ENCODE measurements at places on chromosomes 3 and 15.

DNA sequence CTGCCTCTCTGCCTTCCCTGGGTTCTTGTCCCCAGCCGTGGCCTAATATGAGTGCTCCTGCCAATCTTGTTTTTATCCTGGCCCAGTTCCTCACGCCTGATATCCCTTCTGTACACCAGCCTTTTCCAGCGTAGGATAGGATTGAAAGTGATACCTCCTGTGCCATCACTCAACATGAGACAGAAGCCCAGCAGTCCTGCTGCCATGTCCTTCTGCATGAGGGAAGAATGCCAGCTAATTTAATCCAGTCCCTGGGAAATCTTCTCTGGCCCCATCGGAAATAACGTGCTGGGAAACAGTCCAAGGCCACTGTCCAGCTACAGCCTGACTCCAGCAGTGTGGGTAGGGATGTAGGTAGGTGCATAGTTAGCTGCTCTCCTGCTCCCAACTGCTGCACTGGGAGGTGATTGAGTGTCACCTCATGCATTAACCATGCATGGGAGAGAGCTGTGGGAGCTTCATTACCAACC is 92.0 kb upstream of the TPM1 start:
- no peak for ATAC-seq

- no peak for ATAC-seq
These were observed 5.2 kb downstream of the HTR3C start for GRCh38 chr3:184058029-184058428.

- ATAC-seq = no peak
These were observed 42.5 kb downstream of the SETD2 start for GRCh38 chr3:47121409-47121808.

DNA sequence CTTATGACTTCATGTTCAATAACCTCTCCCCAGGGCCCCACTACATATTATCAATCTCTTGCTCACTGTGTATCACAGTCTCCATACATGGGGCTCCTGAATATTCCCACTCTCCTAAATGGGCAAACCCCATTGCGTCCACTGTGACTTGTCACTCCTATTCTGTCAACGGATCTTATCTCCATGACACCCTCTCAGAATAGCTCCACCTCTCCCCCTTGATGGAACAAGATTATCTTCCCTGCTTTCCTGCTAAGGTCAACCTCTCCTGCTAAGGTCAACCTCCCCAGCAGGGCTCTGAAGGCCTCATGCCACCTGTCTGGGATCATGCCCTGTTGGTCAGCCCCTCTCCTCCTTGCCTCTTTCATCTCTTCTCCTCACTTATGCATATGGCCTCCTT is 1.8 kb downstream of the CLDN18 start:
- no peak for ATAC-seq

DNA sequence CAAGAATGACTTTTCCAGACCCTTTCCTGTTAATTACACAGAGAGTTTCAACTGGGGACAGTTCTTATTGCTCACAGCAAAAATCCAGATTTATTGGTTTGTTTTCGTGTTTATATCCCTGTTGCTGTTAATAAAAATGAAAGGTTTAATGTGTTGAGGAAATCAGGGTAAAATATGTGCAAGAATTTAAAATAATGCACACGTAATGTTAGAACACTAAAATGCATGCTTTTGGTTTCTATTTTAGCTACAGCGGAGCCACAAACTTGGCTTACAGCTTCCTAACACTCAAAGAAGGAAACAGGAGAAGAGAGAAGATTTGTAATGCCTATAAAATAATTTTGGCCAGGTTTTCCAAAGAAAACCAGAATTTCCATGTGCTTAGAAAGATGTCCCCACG is 62.7 kb downstream of the CASR start:
- no peak for ATAC-seq

- no peak for ATAC-seq
These were observed 15.8 kb downstream of the WNT7A start for GRCh38 chr3:13863965-13864595.

GRCh38 chr3:16399473-16399872 is 114.0 kb downstream of the RFTN1 start:
- no peak for ATAC-seq

- no peak for ATAC-seq
These were observed 805 bp upstream of the SEC22C start for GRCh38 chr3:42582474-42583070.

- no peak for ATAC-seq
These were observed 16.3 kb upstream of the RAB7A start for GRCh38 chr3:128709506-128710210.

GRCh38 chr3:8387571-8387970 is 114.1 kb upstream of the LMCD1 start:
- no peak for ATAC-seq

DNA sequence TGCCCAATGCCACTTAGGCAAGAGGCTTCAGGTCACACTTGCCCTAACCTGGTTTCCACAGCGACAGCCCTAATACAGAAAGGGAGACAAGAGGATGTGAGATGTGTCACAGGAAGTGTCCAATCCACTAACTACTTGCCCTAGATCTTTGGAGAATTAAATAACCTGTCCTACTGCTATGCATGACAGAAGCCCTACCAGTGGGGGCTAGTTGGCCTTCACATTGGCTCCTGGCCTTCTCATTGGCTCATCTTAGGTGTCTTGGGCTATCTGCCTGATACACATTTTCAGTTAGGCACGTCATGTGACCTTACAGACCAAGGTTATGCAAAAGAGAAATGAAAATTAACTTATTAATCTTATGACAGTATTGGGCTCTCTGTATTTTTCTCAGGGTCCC is 449.9 kb downstream of the FHIT start:
- ATAC-seq = no peak

GRCh38 chr15:43440721-43441281 is 52.2 kb downstream of the TP53BP1 start:
- ATAC-seq = peak; percentile 96

GRCh38 chr3:129605203-129605921 is 1.1 kb downstream of the PLXND1 start:
- peak; percentile 52 for ATAC-seq

- no peak for ATAC-seq
These were observed 29.3 kb downstream of the APPL1 start for GRCh38 chr3:57256844-57257243.

GRCh38 chr3:80239301-80239700 is 471.5 kb upstream of the ROBO1 start:
- ATAC-seq = no peak

DNA sequence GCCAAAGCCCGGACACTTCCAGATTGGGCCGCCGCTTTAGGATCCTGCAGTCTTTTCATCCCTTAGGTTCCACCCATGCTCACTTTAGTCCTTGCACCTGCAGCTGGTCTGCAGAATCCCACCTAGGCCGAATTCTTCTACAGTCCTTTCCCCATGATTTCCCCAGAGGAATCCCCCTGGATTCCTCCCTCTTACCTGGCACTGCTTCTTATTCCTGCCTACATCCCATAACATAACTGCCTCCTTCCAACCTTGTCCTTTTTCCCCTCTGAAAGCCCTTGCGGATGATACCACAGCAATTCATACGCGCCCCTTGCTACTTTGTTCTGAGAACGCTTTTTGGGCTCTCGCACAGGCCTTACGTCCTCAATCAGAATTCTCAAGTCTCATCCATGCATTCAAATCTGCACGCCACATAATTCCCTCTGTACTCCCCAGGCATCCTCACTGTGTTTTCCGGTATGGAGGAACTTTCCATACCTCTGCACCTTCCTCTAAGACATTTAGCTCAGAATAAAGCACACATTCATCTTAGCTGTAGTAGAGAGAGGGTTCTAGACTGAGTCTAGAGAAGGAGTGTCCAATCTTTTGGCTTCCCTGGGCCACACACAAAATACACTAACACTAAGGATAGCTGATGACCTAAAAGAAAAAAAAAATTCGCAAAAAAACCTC is 619 bp downstream of the EIF2AK4 start:
- ATAC-seq = no peak

- ATAC-seq = no peak
These were observed 12.3 kb upstream of the ALCAM start for GRCh38 chr3:105354429-105354828.

DNA sequence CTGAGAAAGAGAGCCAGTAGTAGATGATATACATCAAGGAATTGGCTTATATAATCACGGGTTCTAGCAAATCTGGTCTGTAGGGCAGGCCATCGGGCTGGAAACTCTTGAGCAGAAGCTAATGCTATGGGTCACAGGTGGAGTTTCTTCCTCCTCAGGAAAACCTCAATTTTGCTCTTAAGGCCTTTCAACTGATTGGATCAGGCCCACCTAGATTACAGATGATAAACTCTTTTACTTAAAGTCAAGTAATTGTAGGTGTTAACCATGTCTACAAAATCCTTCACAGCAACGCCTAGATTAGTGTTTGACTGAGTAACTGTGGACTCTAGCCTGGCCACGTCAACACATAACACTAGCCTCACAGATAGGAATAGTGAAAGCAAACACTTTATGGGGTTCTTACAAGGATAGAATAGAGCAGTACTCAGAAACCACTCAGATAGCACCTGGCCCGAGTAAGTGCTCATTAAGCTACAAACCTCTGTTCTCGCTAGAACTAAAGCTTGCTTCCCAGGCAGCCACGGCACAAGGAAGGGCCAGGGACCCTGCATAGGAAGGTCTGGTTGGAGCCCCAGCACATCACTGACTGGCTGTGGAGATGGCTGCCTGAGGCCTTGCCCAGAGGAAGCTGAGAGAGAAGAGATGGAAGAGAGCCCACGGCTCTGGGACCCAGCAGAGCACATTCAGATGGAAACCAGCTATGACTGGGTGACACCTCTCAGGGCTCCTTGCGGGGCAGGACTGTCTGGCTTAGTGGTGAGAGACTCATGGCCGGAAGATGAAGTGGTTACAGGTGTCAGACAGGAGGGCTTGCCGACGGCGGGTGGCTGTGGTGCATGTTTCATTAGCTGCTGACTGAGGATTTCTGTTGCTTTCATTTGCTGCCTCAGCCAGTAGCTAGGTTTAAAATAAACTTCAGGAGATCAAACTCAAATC is 202.5 kb upstream of the TLE3 start:
- ATAC-seq = peak; percentile 98

DNA sequence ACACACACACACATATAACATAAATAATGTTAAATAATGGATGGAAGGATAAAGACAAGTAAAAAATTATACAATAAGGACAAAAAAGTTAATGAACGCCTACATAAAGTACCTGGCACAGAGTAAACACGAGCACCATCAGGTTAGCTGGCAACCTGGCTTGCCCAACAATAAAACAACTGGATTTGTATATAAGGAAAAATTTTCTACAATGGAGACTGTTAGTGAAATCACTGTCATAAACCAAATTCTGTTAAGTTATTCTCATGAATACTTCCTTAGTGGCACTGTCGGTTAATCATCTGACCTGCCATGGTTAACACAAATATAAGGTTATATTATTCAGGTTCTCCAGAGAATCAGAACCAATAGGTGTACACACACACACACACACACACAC is 54.8 kb downstream of the DPH6 start:
- ATAC-seq = no peak

GRCh38 chr3:41369838-41370237 is 170.5 kb downstream of the CTNNB1 start:
- ATAC-seq = no peak

- no peak for ATAC-seq
These were observed 5.3 kb upstream of the GUCA1C start for GRCh38 chr3:108959017-108959416.

- no peak for ATAC-seq
These were observed 1103.1 kb downstream of the ROBO2 start for GRCh38 chr3:78143000-78143399.

- no peak for ATAC-seq
These were observed 683 bp upstream of the CACNA2D3 start for GRCh38 chr3:54121414-54122323.

- no peak for ATAC-seq
These were observed 10.9 kb downstream of the TLNRD1 start for GRCh38 chr15:81011593-81011992.

- ATAC-seq = peak; percentile 52
These were observed 519 bp downstream of the ABHD6 start for GRCh38 chr3:58237941-58238681.

DNA sequence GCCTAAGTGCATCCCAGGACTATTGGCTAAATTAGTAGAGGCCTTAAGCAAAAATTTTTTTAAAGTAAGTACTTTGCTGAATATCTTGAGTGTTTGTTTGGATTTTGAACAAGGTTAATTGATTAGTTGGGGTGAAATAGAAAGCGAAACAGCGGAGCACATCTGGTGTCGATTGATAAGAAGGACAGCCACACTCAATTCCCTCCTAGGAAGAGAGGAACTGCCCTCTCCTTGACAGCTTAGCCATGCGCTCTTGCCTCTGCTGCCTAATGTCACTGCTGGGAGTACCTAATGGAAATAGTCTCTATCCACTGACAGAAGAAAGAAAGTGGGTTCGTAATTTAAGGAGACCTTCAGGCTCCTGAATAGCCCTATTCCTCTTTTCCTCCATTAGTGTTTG is 943.6 kb downstream of the DIPK2A start:
- no peak for ATAC-seq

DNA sequence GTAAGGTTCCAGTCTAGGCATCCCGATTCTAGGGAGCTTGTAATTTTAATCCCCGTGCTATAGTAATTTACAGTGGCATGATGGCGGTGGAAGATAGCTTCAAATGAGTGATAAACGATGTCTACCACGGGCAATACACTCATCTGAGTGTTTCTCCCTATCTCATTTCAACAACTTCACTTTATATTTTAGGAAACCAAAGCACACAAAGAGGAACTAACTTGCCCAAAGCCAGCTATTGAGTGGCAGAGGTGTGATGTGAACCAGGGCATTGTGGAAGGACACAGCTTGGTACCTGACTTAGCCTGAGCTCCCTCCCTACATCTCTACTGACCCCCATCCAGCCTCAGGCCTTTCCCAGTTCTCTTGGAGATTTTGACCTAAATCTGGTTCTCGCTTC is 16.9 kb upstream of the FILIP1L start:
- ATAC-seq = no peak

DNA sequence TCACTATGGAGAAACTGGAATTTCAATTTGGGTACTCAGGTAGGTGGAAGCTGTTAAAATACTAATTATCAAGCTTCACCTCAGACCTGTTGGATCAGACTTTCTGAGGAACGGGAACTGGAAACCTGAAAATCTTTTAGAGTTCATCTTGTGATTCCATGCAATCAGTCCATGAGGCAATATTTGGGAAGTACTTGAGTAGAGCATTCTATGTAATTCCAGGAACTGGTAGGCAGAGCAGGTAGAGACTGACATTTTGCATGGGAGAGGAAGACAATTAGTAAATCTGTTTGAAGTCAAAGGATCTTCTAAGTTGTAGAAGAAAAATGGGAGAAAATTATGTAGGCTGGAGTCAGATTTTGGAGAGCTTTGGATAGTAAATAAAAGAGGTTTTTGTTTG is 43.1 kb downstream of the FGF7 start:
- ATAC-seq = no peak

DNA sequence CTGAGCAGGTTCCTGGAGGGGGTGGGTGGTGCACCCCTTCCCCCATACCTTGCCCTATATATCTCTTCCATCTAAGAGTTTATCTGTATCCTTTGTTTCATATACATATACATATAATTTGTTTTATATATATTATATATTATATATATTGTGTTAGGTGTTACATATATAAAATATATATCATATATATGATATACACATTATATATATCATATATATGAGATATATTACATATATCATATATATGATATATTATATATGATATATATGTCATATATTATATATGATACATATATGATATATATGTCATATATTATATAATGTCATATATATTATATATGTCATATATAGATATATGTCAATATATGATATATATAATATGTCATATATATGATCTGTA is 31.1 kb downstream of the EXD1 start:
- ATAC-seq = no peak

GRCh38 chr3:89042236-89042835 is 65.1 kb upstream of the EPHA3 start:
- no peak for ATAC-seq

Measured in activated CD4-positive, CD25-positive, alpha-beta regulatory T cell treated with anti-CD3 and anti-CD28 coated beads, Interleukin-2, amount 50 U/mL, for 24 hours (primary cell).